Stimulated activated CD4-positive, alpha-beta T cell treated with anti-CD3 and anti-CD28 coated beads, Interleukin-1b, Interleukin-23, amount 100 ng/mL, for 1 hour (primary cell): ENCODE measurements at places on chromosomes 16 and 17.

DNA sequence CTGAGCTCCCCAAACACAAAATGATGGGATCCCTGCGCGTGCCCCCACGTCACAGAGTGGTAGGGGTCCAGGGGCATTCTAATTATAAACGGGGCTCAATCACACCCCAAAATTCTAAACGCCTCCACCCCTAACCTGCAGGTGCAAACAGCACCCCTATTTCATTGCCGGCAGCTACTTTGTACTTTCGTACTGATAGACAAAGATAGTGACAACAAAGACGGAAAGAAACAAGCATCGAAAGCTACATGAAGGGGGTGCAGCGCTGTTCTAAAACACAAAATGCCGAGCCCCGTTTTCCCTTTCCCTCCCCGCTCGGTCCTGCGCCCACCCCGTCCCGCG lies 13.9 kb downstream of the MIS12 start:
- no peak for DNase-seq

DNA sequence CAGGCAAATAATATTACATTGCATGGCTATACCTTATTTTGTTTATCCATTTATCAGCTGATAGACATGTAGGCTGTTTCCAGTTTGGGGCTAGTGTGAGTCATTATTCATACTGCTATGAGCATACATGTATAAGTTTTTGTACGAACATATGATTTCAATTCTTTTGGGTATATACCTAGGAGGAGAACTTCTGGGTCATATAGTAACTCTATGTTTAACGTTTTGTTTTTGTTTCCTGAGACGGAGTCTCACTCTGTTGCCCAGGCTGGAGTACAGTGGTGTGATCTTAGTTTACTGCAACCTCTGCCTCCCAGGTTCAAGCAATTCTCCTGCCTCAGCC lies 2.4 kb upstream of the ITGAL start:
- no peak for DNase-seq

DNA sequence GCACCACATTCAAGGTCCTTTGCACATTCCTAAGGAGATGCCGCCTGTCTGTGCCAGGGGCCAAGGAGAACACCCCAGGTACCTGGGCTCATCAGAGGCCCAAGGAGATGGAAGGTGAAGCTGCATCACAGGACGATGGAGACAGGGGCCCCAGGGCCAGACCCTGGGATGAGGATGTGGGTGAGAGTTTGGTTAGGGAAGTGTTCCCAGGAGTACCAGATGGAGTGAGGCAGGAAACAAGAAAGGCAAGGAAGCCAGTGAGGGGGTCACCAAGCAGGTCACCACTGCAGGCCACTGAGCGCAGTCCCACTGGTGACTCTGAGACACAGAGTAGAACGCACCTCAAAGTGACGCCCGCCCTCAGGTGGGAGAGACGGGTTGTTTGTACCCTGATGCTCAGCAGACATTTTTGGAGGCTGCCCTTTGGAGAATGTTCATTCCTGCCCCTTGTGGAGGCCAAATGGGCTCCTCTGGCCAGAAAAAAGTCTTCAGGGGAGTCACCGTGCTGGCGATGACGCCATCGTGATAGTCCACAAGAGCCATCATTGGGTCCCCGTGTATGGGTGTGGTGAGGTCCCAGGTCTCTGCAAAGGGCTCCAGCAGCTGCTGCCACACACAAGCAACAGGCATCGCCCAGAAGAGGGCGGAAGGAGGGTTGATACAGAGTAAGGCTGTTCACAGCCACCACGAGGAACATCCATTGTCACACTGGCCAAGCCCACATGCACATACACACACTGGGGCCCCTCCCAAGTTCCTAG lies 57.5 kb downstream of the BEAN1 start:
- no peak for DNase-seq

GRCh38 chr16:83843657-83844056 lies 35.9 kb downstream of the HSBP1 start:
- no peak for DNase-seq

- no peak for DNase-seq
Observed at GRCh38 chr17:9971991-9972390, 66.9 kb upstream of the RCVRN start.

GRCh38 chr17:34011599-34011998 lies 243.5 kb upstream of the CCL2 start:
- no peak for DNase-seq

DNA sequence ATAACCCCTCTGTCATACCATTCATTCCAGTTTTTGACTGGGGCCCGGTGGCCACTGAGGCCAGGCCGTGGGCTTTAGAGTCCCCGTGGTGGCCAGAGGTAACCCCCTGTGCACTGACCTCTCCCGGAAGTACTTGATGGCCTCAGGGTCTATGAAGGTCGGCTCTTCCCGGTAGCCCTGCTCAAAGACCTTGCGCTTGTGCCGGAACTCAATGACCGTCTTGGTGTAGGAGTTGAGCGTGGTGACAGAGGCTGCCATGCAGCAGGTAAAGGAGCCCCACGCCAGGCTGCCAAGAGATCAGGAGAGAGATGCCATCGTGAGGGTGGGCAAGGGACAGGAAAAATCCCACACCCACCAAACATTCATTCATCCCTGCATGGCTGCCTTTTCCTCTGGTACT lies 234.8 kb downstream of the GSG1L start:
- DNase-seq = no peak

GRCh38 chr16:11869353-11870228 lies 18.2 kb upstream of the RSL1D1 start:
- no peak for DNase-seq

GRCh38 chr17:75504347-75505151 lies 10.8 kb downstream of the CASKIN2 start:
- no peak for DNase-seq

- DNase-seq = no peak
Observed at GRCh38 chr17:13378361-13378760, 223.4 kb downstream of the HS3ST3A1 start.

- DNase-seq = no peak
Observed at GRCh38 chr17:14407541-14407940, 106.7 kb downstream of the HS3ST3B1 start.

GRCh38 chr16:17885659-17886207 lies 415.0 kb upstream of the XYLT1 start:
- no peak for DNase-seq

GRCh38 chr16:17607075-17607509 lies 136.3 kb upstream of the XYLT1 start:
- DNase-seq = no peak

DNA sequence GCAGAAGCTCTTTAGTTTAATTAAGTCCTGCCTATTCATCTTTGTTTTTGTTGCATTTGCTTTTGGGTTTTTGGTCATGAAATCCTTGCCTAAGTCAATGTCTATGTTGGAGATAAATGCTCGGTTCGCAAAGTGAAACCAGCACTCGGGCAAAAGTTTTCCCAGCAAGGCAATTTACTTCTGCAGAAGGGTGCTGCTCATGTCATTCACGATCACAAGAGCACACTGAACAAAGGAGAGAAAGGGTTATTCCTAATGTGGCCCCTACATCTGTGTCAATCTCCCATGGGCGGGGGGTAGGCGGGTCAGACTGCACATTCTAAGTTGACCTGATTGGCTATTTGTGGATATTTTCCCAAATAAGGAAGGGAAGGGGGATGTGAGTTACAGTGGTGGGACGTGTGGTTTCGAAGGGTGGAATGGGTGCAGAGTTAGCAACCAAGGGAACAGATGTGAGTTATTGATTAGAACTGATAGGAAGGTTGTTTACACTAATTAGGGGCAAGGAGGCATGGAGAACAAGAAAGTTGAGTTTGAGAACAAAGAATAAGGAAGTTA lies 23.0 kb downstream of the ATF7IP2 start:
- DNase-seq = no peak

GRCh38 chr16:77430360-77430759 lies 4.5 kb downstream of the ADAMTS18 start:
- no peak for DNase-seq

DNA sequence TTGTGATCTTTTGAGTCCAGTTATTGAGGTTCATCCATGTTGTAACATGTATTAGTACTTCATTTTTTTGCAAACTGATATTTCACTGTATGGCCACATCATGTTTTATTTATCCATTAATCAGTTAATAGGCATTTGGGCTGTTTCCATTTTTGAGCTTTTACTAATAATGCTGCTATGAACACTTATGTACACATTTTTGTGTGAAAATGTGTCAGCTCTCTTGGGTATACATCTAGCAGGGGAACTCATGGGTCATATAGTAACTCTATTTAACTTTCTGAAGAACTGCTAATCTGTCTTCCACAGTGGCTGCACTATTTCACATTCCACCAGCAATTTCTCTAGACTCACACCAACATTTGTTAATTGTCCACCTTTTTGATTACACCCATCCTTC lies 82.0 kb downstream of the GLG1 start:
- no peak for DNase-seq
